ENCODE measurements at places on chromosomes 6 and 20.

GRCh38 chr6:109008054-109008453 lies 86.6 kb downstream of the SESN1 start:
- no peak for DNase-seq

DNA sequence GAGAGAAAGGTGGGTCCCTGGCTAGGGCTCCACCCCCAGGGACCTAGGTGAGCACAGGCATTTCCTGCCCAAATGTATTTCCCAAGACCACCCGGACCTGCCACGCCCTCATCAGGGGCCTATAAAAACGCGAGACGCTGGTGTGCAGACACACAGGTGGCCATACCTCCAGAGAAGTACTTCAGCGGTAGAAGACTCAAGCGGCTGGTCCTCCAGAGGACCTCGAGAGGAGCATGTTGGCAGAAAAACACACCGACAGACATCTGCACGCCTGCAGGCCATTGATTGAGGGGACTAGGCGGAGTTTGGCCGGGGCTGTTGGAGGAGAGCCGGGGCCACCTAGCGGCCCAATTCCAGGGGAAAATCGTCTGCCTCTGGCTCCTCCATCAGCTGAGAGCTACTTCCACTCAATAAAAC lies 695.8 kb upstream of the MMS22L start:
- no peak for DNase-seq

- no peak for DNase-seq
Measured at GRCh38 chr6:139855671-139856311, 481.3 kb upstream of the CITED2 start.

DNA sequence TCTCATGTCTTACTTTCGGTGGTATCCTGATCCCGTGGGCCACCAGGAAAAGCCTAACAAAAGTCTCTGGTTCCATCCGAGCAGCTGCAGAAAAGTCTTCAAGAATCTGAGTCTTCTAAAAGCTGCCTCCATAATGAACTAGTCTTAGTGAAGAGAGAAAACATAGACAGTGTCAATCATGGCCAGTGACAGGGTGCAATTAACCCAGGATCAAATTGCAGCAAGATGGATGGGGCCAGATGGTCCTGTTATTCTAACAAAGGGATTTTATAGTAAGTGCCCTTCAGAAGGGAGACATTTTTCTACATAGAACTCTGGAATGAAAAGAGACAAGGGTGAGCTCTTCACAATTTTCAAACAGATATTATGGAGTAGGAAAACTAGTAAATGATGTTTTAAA lies 281.6 kb upstream of the ZFP64 start:
- no peak for DNase-seq

DNA sequence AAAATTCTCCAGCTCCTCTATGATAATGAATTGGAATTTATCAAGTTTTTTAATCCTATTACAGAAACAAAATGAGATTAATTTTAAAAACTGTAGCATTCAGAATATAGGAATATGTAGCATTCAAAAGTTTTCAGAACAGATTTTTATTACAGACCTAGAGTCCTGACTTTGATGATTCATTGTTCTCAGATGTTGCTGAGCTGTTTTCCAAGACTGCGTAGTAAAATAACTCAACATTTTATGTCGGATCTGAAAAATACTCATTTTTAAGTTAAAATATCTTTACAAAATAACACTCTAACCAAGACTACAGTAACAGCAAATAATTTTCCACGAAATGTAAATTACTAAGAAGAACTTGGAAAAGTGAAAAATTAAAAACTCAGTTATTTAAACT lies 67.1 kb downstream of the SYCP2 start:
- no peak for DNase-seq
